CD4-positive, alpha-beta T cell treated with Interleukin-1 beta for 1 hour (primary cell): ENCODE measurements at places on chromosomes 2 and 18.

GRCh38 chr2:119197126-119197405 is 26.6 kb upstream of the STEAP3 start:
- DNase-seq: no peak

DNA sequence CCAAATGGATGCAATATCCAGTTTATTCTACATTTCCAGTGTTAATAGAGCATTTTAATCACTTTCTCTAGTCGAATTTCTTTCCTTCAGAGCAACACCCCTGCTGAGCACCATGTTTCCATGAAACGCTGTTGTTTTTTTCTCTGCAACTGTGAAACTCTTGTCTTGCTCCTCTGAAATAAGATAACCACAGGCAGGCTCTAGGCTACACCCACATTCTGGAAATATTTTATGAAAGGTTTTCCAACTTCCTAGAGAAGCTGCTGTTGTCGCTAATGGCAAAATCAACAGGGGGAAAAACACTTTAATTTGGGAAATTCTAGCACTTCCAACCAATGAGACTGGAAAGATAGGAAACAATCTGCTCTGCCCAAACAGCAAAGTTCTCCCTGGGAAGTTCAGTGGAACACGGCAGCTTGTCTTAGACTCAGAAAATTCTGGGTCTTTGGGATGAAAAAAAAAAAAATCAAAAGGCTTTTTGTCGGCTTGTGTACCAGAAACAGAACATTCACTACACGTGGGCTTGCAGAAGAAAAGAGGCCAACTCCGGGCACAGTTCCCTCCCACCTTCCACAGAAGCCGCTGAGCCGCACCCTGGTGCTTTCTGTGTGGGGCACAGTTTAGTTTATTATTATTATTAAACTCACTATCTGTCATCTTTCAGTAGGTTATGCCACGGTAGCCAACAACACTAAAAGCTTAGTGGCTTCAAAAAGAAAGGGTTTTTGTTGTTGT is 98.7 kb downstream of the MMADHC start:
- DNase-seq: no peak

GRCh38 chr2:207704078-207704477 is 7.4 kb upstream of the CCNYL1 start:
- no peak for DNase-seq

GRCh38 chr2:19577723-19578122 is 219.3 kb upstream of the OSR1 start:
- DNase-seq: no peak

GRCh38 chr2:39620067-39620466 is 45.6 kb upstream of the TMEM178A start:
- peak; percentile 7 for DNase-seq

DNA sequence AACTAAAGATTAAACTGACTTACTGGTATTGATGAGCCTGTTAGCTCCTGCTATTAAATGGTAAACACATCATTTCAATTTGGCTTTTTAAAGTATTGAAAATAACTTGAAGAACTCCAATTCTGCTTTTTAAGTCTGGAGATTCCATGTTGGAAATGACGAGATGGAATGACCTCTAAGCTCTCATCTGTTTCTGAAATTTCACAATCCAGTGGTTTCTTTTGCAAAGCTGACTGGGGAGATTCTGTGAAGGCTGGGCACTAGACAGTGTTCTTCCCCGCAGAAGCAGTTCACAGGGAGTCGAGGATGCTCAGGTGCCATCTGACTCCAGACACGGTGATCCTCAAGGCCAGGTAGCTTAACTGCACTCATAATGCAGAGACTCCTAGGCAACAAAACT is 44.7 kb downstream of the DHRS9 start:
- no peak for DNase-seq

DNA sequence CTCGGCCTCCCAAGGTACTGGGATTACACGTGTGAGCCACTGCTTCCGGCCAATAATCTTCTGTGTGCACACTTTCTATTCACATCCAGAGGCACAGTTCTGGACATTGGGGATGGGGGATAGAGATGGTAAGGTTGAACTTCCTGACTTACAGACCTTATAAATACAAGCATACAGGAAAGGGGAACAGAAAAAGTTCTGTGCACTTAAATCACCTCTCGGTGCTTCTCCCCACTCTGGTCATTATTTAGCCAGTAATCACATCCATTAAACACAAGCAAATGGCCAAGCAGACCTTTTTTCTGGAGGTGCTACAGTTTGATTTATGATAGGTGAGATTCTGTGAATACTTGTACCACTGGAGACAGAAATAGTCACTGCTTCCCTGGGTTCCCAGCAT is 110.6 kb downstream of the CRIM1 start:
- DNase-seq: no peak

- DNase-seq: no peak
Measured at GRCh38 chr2:223457301-223457700, 144.9 kb downstream of the SCG2 start.

DNA sequence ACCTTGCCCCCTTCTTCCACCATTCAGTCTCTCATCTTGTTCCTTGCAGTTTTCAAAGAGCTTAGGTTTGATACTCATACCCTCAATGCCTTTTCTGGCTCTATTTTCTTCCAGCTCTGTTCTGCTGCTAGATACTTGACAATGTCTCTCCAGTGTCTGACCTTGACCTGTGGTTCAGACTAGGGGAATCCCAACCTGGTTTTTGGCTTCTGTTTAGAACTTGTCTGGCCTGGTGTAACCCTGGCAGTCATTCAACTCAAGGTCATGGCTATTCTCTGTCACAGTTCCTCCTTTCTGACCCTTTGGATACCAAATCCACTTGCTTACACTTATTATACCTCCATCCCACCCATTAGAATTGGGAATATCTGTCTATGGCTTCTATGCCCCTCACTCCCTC is 31.8 kb upstream of the IMP4 start:
- no peak for DNase-seq
